Ammon's horn (tissue), 1 donor: ENCODE measurements at places on chromosomes 2 and 18.
A peak's percentile ranks its signal among the peaks of the same experiment; 100 is the strongest.

- DNase-seq = no peak
These were observed 42.0 kb upstream of the PGAP1 start for GRCh38 chr2:196968516-196968915.

DNA sequence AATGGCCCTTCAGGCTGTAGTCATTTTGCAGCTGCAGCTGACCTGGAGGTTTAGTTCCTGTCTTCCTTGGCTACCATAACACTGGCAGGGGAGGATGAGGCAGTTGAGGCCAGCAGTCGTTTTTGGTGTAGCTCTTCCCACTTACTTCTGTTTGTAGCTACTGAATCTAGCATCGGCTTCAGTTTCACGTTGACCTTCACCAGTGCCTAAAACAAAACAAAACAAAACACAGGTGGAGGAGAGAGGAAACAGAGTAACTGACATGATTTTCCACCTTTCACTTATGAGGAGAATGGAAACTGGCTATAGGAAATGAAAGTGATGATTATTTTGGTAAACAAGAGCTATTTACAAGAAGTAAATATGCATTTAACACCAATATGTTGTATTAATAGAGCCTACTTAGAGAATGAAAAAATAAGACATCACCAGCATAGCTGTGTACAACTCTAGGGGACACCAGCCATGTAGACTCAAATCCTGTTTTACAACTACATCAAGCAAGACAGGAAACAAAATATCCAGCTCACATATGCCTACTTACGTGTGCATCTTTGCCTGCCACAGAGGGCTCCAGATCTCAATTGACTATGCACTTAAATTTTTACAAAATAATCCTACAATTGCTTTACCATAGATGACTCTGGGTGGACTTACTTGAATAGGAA lies 236.9 kb downstream of the AGPS start:
- DNase-seq = no peak

- no peak for DNase-seq
These were observed 266.8 kb upstream of the CRIM1 start for GRCh38 chr2:36088716-36089328.

GRCh38 chr2:64025741-64026140 lies 6.5 kb upstream of the VPS54 start:
- no peak for DNase-seq

- peak; percentile 92 for DNase-seq
These were observed at the start of gene DCTN1 for GRCh38 chr2:74379851-74380789. Gene DCTN1 (minus strand): TSS chr2:74380311. CDS start chr2:74380037, 274 bp downstream.

DNA sequence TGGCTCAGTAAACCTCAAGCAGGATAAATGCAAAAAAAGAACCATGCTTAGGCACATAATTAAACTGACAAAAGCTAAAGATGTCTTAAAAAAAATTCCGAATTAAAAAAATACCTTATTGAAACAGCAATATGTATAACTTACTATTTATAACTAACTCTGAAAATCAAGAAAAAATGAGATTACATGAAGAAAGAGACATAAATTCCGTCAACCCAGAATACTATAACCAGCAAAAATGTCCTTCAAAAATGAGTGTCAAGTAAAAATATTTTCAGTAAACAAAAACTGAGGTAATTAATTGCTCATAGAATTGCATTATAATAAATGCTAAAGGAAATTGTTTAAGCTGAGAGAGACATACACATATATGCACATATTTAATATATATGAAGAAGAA lies 474.5 kb upstream of the SYT4 start:
- DNase-seq = no peak

GRCh38 chr2:88110830-88111229 lies 17.0 kb downstream of the FABP1 start:
- DNase-seq = no peak

DNA sequence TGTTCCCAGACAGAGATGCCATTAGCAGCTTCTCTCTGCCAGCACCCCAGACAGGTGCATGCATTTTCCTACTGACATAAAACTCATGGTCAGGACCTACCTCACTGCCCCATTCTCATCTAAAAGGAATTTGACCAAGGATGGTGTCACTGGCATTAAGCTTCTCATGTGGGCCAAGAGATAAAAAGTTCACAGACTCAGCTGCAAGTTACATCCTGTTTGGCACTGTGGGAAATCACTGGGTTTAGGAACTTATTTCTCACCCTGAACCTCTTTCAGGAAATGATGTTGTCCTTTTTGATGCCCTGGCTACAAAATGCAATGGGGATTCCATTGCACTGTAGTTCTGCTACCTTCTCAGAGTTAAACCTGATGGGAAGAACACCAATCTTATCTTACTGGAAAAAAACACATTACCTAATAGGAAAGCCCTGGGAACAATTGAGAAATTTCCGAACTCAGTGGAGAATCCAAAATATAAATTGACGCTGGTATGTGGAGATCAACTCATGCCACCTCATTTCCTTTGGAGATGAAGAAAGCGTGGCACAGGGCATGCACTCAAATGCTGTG lies 252.1 kb upstream of the COPS8 start:
- no peak for DNase-seq

GRCh38 chr18:55893948-55894347 lies 306.0 kb upstream of the TCF4 start:
- no peak for DNase-seq
